ENCODE measurements at places on chromosomes 13 and 19. TPM values are rescaled to one million over a fixed set of nuclear protein-coding genes. Genes with fewer than 3 reads are reported as not detected.

The OR7A5 gene
- not detected for total RNA-seq

The CGB5 gene
- total RNA-seq: not detected

The MBD3L3 gene
- total RNA-seq: not detected

The TBXA2R gene
- 1.7 TPM for total RNA-seq

The ADPRHL1 gene
- 1.1 TPM for total RNA-seq

The PRKCG gene
- not detected for total RNA-seq

The PRTN3 gene
- total RNA-seq: not detected

The C13orf42 gene
- not detected for total RNA-seq

The CASP14 gene
- total RNA-seq: not detected

The PLEKHJ1 gene
- total RNA-seq: 53.9 TPM

The CACNG6 gene
- 1.5 TPM for total RNA-seq

The KLF5 gene
- total RNA-seq: 2.6 TPM

The CPAMD8 gene
- total RNA-seq: 2.3 TPM

The CEACAM6 gene
- total RNA-seq: not detected

The WDR18 gene
- 116 TPM for total RNA-seq
